ENCODE measurements at places on chromosomes 11 and 22.

- no peak for DNase-seq
Measured at GRCh38 chr11:128103278-128103873, 484.0 kb downstream of the ETS1 start.

- DNase-seq: no peak
Measured at GRCh38 chr11:12286606-12287005, 90.8 kb upstream of the PARVA start.

DNA sequence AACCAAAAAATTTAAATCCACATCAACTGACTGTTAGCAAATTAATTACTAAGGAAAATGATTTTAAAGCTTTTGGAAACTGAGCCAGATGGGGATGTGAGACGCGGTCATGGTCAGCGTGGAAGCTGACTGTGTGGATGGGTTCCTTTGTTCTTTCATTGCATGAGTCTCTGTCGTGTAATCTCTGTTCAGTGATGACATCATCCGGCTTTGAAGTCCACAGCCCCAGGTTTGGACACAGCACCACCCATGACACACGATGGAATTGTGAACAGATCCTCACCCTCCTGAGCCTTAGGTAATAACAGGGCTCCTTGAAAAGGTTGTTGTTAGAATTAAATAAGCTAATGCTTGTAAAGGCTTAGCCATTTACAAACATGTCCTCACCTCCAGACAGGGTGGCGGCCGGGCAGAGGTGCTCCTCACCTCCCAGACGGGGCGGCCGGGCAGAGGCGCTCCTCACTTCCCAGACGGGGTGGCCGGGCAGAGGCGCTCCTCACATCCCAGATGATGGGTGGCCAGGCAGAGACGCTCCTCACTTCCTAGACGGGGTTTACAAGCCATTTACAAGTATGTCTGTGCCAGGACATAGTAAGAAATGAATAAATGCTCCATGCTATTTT, 677.3 kb downstream of the TBC1D22A start:
- no peak for DNase-seq

DNA sequence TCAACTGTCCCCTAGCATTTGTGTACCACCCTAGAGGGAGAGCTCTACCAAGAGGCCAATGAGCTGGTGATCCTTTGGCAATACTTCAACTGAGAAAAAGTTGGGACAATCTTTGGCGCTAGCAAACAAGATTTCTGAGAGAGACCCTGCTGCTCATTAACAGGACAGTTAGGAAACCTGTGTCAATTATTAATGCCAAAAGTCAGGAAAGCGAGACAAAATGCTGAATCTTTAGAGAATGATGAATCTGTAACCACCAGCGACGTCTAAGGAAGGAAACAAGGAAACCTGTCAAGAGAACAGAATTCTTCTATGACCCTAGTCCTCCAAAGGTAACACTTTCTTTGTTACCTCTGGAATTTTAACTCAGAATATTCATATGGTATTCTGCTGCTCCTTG, 19.9 kb downstream of the LARGE2 start:
- DNase-seq: no peak

DNA sequence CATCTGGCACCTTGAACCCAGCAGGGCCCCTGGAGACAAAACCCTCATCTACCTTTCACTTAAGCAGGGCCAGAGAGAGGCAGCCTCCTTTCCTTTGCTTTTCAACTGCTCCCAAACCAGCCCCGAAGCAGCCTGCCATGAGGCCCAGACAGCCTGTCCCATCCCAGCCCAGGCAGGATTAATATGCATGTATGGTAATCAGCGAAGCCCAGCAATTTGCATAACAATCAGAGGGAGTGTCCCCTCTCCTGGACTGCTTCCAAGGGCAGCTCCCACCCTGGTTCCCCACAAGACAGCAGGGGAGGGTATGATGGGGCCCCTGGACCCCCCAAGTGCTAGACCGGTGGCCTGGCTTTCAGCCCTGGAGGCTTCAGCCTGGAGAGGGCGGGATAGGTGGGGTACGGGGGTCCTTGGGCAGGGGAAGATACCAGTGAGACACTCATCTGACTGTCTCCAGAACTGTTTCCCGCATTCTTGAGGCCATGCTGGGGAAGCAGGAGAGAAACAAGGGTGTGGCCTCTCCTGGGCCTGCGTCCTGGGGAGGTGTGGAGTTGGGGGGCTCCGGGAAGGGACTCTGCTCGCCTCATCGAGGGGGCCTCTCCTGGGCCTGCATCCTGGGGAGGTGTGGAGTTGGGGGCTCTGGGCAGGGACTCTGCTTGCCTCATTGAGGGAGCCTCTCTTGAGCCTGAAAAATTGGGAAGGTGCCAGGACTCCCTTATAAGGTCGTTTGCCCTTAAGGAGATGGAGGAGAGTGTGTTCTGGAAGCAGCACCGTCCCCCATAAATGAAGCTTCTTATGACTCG, 93.2 kb upstream of the PRR5 start:
- no peak for DNase-seq

DNA sequence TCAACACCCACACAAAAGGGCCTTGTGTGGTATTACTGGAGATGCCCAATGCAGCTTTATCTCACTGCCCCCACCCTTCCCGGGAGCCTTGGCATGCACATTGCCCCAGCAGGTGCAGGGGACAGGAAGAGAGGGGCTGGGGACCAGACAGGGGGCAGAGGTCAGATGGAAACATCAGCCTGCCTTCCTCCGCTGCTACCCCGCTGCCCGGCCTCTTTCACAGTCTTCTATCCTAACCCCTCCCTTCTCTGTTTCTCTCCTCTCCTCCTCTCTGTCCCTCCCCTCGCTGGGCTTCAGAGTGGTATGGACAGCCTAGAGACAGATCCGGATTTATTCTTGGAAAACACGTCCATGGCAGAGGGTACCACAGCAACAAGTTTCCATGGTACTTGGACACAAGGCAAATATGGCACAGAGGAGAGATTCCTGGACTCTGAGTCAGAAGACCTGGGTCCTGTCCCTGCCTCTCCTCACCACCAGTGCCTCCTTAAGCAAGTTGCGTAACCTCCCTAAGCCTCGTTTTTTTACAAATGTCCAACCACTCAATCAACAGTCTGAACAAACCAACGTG, 8.3 kb upstream of the IGSF9B start:
- DNase-seq: no peak

DNA sequence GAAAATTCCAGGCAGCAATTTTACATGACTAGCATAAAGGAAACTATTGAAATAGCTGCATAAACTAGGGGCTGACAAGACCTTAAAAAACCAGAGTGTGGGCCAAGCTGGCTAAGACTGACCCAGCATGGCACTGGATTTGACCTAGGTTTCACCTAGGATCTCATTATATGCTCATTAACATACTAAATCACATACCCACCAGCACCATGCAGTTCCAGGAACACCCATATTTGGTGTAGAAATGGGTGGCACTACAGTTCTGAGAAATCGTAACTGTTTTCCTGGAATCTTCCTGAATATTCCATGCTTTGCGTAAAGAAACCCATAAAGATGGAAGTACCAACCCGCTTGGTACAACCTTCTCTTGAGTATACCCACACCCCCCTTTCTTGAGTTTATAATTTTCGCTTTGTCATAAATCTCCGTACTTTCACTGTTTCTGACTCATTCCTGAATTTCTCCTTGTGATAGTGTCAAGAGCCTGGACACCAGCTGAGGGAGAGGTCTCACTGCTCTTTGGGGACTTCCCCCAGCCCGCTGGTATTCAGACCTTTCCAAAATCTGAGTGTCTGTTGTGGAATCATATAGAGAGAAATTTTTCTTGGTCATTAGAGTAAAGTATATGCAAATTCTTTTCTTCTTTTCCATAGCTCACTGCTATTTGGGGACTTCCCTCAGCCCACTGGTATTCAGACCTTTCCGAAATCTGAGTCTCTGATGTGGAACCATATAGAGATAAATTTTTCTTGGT, 55.1 kb downstream of the MTMR3 start:
- no peak for DNase-seq

GRCh38 chr11:64802370-64803157, 450 bp downstream of the MAP4K2 start:
- DNase-seq: peak; percentile 33

DNA sequence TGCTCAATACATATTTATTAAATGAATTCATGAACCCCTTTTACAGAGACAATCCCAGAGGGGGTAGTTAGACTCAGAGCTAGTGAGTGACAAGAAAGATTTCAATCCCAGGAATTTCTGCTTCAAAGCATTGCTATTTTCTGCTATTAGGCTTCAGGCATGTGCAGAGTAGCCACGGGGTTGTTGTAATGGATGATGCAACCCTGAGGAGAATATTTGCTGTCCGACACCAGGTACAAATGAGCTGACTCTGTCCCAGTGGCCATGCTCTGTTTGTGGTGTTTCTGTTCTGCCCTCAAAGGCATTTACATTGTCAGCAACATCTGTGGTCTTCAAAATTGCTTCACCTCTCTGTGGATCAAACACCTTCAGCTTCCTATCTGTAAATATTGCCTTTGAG, 102.6 kb downstream of the CSNK2A3 start:
- DNase-seq: no peak

GRCh38 chr22:47623066-47623762, 860.8 kb downstream of the TBC1D22A start:
- DNase-seq: no peak

GRCh38 chr11:75558939-75559843, 2.9 kb upstream of the SERPINH1 start:
- no peak for DNase-seq

DNA sequence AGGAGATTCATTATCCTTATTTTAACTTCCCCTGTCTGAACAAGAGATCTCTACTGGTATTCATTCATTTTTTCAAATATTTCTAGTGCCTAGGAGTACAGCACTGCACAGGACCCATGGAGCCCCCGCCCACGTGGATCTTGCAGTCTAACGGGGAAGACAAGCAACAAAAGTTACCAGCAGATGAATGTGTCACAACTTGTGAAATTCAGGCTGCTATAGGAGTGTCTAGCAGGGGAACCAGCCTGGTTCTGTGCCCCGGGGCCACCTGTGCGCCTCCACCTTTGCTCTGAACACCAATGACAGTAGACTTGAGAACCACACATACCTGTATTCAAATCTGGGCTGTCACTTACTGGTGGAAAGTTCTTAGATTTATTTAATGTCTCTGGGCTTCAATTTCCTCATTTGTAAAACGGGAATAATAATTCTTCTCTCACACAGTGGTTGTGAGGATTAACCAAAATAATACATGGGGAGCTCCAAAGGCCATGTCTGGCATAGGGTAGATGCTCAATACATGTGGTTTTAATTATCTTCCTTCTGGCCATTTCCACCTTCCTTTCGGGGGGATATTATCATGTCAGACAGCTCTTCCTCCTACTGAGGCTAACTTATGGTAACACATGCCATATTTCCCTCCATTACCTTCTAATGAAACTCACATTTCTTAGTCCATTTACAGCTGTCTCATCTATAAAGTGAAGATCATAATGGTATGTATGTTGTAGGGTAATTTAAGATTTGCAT, 17.8 kb downstream of the POU2AF1 start:
- DNase-seq: no peak

- no peak for DNase-seq
Measured at GRCh38 chr22:42170946-42171345, 40.3 kb upstream of the CYP2D6 start.

- DNase-seq: no peak
Measured at GRCh38 chr11:120815319-120816100, 208.4 kb upstream of the TBCEL start.

DNA sequence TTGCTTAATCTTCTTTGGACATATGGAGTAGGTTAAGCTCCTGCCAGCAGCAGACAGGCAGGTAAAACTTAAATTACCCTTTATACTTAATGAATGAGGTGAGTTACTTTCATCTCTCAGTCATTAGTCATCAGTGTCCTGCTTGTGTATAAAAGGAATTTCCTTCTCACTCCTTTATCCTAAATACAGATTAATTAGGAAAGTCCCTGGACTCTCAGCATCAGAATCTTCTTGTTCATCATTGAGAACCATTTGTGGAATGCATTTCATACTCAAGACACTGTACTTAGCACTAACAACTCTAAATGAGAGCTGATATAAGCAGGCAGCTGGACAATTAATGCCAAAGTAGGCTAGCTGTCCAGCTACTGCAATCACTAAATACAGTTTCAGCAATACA, 630.4 kb downstream of the METTL15 start:
- no peak for DNase-seq

- no peak for DNase-seq
Measured at GRCh38 chr11:1573903-1574237, 1.8 kb upstream of the DUSP8 start.

- no peak for DNase-seq
Measured at GRCh38 chr11:15180212-15180792, 65.6 kb downstream of the INSC start.

DNA sequence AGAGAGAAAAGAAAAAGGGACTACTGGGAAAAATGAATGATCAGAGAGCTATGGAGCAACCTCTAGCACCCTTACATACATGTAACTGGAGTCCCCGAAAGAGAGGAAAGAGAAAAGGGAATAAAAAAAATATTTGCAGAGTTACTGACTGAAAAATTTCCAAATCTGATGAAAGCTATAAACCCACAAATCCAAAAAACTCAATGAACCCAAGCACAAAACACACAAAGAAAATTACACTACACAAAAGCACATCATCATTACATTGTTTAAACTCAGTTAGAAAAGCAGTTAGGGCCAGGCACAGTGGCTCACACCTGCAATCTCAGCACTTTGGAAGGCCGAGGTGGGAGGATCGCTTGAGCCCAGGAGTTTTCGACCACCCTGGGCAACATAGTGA, 6.7 kb downstream of the VPS37C start:
- no peak for DNase-seq

- no peak for DNase-seq
Measured at GRCh38 chr11:126132319-126132718, 69.7 kb upstream of the CDON start.

GRCh38 chr22:23745791-23746190, 5.1 kb downstream of the ZNF70 start:
- no peak for DNase-seq

DNA sequence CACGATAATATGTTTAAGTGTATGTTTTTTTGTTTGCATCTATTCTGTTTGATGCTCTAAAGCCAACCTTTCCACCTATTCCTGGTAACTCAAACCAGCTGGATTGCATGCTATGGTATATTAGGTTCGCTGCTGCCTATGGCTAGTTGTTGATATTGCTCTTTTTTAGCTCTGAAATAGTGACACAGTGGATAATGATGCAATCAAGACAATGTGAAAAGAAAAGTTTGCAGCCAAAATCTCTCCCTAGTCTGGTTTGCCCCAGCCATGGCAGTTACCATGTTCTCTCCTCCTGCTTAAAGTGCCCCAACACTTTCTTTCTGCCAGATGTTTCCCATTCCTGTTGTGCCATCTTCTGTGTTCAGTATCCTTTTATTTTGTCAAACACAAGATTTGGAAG, 269.7 kb downstream of the DYNC2H1 start:
- no peak for DNase-seq

GRCh38 chr11:1917523-1918435, 1.7 kb upstream of the TNNT3 start:
- DNase-seq: no peak

GRCh38 chr22:22816766-22817410, 70.7 kb upstream of the IGLL5 start:
- DNase-seq: no peak

GRCh38 chr11:76799066-76799804, 16.1 kb downstream of the TSKU start:
- peak; percentile 47 for DNase-seq

DNA sequence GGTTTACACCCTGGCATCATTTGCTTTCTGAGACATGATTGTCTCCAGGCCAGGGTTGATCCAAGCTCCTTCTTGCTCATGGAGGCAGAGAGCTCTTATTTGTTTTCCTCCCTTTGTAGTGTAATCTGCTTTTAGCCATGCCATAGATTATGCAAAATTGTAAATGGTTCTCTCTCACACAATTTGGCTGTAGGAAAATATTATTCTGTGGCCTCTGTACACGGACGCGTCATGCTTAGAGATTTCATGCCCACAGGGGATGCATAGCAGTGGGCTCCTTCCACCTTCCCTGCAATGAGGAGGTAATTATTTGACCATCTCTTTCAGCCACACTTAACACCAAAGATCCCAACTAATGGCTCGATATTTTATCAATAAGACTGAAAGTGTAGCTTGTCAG, 37.7 kb upstream of the GNAZ start:
- DNase-seq: no peak

Data from T-helper 22 cell (primary cell).